ENCODE measurements at places on chromosomes 7 and 10.

- no peak for DNase-seq
Measured at GRCh38 chr7:68800316-68800715, 798.0 kb upstream of the AUTS2 start.

- DNase-seq: no peak
Measured at GRCh38 chr7:95582578-95583293, 13.6 kb downstream of the PDK4 start.

GRCh38 chr7:15305002-15305600 is 256.7 kb downstream of the AGMO start:
- DNase-seq: peak; percentile 54

DNA sequence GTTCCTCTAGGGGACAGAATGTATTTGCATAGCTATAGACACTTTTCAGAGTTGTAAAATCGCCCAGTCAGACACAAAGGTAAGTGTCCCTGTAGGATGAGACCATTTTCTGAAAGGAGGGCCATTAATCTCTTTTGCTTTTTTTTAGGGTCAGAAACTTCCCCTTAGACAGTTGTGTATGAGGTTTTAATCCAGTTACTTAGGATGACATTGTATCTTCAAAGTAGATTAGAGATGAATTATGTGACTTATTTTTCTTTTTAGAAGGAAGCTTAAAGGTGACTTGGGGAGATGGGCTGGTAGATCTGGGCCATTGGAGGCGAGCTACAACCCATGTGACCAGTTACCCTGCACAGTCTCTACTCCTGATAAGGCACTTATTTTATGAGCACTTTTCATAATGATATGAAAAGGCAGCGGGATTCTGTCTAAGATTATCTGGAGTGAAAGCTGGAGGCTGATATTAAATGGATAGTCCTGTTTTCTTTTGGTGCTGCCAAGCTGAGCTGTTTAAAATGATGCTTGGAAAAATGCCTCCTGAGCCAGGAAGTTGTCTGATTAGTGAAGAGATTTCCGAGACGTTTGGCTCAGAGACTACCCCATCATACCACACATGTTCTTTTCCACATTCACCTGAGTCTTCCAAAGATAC is 264.3 kb downstream of the AUTS2 start:
- no peak for DNase-seq

- DNase-seq: no peak
Measured at GRCh38 chr10:112361951-112362751, 11.8 kb upstream of the ACSL5 start.

- peak; percentile 92 for DNase-seq
Measured at GRCh38 chr10:126749015-126749655, 78.6 kb upstream of the C10orf90 start.

DNA sequence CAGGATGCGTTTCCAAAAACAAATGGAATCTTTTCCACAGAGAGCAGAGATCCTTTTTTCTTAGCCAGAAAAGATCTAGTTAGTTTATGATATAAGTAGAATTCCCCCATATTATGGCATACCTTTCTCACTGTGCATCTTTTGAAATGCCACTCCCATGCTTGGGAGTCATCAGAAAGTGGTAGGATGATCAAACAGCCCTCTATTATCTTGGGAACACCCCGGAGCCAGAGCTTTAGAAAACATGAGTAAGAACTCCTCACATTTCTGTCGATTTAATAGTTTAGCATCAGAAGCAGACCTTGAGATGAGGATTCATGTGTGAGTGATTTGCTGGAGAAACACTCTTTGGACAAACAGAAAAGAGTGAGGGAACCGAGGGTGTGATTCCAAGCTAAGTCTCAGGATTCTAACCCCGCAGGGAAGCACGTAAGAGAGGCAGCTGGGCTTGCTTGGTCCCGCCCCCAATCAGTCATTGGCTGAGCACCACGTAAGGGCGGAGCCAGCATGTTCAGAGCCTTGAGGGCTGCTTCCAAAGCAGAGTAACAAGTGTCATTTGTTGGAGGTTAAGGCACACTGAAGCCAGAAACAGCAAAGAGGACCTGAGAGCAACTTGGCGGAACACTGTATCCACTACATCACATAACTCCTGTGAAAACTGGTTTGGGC is 43.7 kb upstream of the NXPH1 start:
- DNase-seq: peak; percentile 46

DNA sequence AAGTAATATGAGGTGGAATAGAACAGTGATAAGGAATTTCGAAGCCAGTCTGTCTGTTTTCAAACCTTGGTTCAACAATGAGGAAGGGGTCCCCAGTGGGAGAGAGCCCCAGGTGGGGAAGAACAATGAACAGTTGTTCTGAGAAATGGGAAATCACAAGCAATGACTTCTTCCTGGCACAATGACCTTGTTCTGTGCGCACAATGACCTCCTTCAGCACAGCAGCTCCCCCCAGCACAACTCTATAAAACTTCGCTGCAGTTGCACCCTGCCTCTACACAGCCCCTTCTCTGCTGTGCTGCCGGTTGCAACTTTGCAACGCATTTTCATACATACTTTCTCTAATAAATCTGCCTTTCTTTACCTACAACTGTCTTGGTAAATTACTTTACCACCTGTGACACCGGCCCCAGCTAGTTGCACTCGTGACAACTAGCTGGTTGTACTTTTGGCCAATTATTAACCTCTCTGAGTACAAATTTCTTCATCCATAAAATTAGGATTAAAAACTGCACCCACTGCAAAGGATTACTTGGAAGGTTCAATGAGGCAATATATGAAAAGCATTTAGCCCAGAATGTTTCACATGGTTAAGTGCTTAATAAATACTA is 40.5 kb downstream of the ASB4 start:
- DNase-seq: no peak

DNA sequence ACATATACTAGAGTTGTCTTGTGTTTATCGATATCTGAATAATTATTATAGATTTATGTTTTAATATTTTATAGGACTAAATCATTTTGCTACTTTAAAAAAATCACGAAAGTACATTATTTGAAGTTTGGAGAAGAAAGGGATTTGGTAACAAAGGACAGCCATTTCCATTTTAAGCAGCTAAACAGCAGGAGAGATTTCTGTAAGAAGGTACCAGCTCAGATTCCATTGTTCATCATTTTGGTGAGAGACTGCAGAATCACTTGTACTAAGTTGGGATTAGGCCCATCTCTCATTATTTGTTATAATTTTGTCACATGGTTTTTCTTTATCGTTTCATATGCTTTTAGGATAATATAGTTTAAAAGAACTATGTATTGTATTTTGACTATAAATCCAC is 46.7 kb downstream of the PALS2 start:
- DNase-seq: no peak

- peak; percentile 60 for DNase-seq
Measured at GRCh38 chr7:149662591-149663095, 110.7 kb downstream of the ZNF467 start.

DNA sequence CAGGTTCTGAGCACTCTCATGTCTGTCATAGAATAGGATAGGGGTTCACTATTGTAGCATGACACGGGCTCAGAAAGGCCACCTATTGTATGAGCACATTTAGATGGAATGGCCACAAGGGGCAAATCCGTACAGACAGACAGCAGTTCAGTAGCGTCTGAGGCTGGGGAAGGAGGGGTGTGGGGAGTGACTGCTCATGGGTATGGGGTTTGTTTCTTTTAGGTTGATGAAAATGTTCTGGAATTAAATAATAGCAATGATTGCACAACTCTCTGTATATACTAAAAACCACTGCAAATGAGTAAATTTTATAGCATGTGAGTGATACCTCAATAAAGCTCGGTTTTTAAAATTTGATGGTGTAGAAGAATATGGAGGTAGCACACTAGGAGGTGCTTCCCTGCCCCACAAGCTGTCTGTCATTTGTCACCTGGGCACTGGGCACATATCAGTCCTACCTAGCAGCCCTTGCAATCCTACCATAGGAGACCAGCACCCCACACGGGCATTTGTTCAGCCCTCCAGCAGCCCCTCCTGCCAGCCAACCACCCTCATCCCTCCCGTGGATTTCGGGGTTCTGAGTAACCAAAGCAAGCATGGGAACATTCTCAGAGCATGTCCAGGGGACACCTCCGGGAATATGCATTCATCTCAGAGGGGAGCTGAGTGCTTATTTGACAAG is 35.2 kb downstream of the KCNMA1 start:
- no peak for DNase-seq

- DNase-seq: no peak
Measured at GRCh38 chr7:4683884-4684565, 1.9 kb downstream of the FOXK1 start.

DNA sequence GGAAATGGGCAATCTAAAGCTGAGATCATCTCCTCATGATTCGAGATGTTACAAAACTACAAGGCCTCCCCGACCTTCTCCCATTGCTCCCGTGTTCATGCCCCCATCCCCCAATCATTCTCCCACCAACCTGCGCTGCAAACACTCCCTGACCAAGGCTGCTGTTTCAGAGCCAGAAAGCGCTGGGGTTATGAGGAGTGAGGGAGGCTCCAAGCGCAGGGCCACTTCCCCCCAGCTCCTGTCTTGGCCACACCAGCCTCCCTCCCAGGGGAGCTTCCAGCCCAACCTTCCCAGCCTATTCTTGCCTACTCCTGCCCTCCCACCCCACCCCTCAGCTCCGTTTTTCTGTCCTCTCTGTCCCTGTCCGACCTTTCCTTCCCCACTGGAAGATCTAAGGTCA is 14.7 kb upstream of the NODAL start:
- DNase-seq: no peak

GRCh38 chr7:12450615-12451014 is 47.0 kb upstream of the VWDE start:
- DNase-seq: no peak

DNA sequence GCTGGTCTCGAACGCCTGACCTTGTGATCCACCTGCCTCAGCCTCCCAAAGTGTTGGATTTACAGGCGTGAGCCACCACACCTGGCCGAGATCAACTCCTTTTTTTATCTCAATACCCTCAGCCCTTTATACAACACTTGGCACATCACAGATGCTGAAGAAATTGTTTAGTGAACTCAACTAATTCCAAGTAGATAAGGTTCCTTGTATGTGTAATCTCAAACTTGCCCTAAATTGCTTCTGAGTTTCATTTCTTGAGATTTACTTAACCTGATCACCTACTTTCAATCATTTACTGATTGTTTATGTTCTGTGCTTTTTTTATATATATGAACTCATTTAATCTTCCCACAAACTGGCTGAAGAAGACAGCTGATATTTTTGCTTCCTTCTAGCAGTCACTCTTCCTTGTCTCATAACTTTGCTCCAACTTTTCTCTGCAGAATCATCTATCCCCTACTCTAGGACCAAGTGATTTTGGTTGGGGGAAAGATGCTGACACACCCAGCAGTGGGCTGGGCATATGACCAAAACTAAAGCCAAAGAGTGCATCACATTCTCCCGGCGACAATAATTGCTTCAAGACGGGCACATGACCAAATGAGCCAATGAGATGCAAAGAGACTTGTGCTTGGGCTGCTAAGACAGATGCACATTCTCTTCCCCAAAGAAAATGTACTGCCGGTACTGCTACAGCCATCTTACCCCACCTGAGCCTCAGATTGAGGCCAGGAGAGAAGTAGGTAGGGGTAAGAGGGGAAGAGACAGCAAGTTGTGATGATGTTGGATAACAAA is 40.3 kb upstream of the ARID5B start:
- DNase-seq: no peak

DNA sequence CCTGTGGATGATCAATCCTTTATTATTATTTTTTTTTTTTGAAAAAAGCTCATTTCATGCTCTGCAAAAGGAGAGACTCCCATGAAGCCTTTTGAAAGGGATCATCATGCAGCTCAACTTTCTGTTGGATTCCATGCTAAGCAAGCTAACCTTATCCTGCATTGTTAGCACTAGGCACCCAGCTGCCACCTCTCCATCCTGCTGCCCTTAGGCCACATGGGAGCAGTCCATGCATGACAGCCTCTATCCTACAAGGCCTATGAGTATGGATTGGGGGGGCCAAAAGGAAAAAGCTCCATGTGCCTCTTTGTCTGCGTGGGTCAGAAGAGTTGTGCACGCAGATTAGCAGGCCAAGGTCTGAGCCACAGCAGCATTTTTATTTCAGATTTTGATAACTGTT is 19.2 kb downstream of the SMNDC1 start:
- DNase-seq: no peak

All from neural crest cell (in vitro differentiated cells).